ENCODE measurements at places on chromosomes 5 and 9.

- no peak for DNase-seq
Measured at GRCh38 chr5:143213231-143213850, 190.1 kb downstream of the NR3C1 start.

GRCh38 chr5:137453483-137454080 lies 45.5 kb downstream of the SPOCK1 start:
- peak; percentile 19 for DNase-seq

DNA sequence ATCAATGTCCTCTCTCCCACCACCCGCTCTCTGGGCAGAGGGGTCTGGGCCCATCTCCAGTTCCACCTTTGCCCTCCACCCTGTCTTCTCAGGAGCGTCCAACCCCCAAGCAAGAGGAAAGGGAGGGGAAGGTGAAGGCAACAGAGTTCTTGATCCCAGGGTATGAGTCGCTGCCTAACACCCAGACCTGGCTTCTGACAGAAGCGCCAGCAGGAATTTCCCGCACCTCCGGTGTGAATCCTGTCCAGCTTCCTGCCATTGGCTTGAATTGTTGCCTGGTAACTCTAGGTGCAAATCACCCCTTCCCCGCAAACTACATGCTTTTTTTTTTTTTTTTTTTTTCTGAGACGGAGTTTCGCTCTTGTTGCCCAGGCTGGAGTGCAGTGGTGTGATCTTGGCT lies 84.2 kb upstream of the IER5L start:
- no peak for DNase-seq

DNA sequence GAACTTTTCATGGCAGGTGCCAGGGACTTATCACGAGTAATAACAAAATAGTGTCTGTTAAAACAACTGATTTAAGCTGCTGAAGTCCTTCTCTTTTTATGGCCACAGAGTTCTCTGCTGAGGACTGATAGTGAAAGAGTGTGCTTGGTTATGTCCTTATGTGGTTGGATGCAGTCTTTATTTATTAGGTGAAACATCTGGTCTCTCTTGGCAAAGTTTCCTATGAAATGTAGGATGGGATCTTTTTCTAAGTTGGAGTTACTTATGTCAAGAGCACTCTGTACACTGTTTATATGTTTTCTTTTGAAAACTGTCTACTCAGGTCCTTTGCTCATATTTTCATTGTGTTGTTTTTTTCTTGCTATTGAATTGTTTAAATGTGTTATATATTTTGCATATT lies 1816.1 kb upstream of the C9orf72 start:
- no peak for DNase-seq

GRCh38 chr5:72537166-72537565 lies 30.0 kb upstream of the ZNF366 start:
- DNase-seq, result no peak
